ENCODE measurements at places on chromosomes 2 and 18. TPM values are rescaled to one million over a fixed set of nuclear protein-coding genes. Genes with fewer than 3 reads are reported as not detected.

DNA sequence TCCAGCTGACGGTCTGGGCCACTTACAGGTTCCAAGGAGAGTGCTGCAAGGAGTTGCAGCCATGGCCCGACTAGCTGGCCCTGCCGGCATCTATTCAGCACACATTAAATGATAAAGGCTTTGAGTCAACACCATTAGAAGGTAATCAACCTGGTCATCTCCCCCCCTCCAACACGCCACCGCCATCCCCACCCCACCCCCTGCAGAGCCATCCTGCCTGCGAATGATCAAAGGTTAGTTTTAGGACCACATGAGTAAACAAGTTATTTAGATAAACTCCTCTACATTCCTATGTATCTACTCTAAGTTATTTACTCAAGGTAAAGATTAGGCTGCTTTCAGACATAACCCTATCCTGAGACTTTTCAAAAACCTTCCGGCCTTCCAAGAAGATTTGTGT is 349.3 kb upstream of the SLC39A10 start:
- no peaks in the 10 kb centered on the region for H3K36me3 ChIP-seq
- no peak overlapping the region for H3K27ac ChIP-seq
- no peak overlapping the region for H3K4me3 ChIP-seq
- no peaks in the 10 kb centered on the region for H3K27me3 ChIP-seq
- no peaks in the 10 kb centered on the region for H3K4me1 ChIP-seq
- no peak for DNase-seq

GRCh38 chr2:154698296-154698720 is at the start of gene KCNJ3:
Gene KCNJ3 (plus strand): TSS chr2:154698695. CDS start chr2:154698776, 81 bp downstream.
- peak within 1 kb of the TSS; percentile 25 for H3K4me3 ChIP-seq
- peaks cover 11% of the 10 kb centered on the region for H3K4me1 ChIP-seq
- no peak within 1 kb of the TSS for H3K27ac ChIP-seq
- H3K27me3 ChIP-seq = peaks cover 39% of the 10 kb centered on the region
- no peaks in the 10 kb centered on the region for H3K36me3 ChIP-seq
- no peak for DNase-seq

DNA sequence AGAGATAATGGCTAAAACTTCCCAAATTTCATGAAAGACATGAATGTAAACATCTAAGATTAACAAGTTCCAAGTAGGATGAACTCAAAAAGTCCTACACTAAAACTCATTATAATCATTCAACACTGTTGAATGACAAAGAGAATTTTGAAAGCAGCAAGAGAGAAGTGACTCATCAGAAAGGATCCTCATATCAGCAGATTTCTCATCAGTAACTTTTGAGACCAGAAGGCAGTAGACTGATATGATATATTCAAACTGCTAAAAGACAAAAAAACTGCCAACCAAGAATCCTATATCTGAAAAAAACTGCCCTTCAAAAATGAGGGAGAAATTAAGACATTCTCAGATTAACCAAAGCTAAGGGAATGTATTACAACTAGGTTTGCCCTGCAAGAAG is 130.6 kb upstream of the OTX1 start:
- H3K4me3 ChIP-seq = no peak overlapping the region
- no peak for DNase-seq
- H3K4me1 ChIP-seq = no peaks in the 10 kb centered on the region
- no peaks in the 10 kb centered on the region for H3K36me3 ChIP-seq
- H3K27ac ChIP-seq = no peak overlapping the region
- no peaks in the 10 kb centered on the region for H3K27me3 ChIP-seq

- no peak overlapping the region for H3K4me3 ChIP-seq
- H3K27ac ChIP-seq = no peak overlapping the region
- no peaks in the 10 kb centered on the region for H3K36me3 ChIP-seq
- DNase-seq = no peak
Observed at GRCh38 chr2:176768185-176768584, 444.4 kb upstream of the HNRNPA3 start.

RGPD4 gene
- 0.23 TPM for total RNA-seq

GRCh38 chr18:70160073-70160678 is 45.3 kb downstream of the RTTN start:
- H3K4me1 ChIP-seq = no peaks in the 10 kb centered on the region
- no peaks in the 10 kb centered on the region for H3K36me3 ChIP-seq
- no peak for DNase-seq
- H3K27ac ChIP-seq = no peak overlapping the region
- no peak overlapping the region for H3K4me3 ChIP-seq

GRCh38 chr2:16765356-16765755 is 99.7 kb upstream of the CYRIA start:
- H3K27me3 ChIP-seq = no peaks in the 10 kb centered on the region
- no peak overlapping the region for H3K4me3 ChIP-seq
- no peak overlapping the region for H3K27ac ChIP-seq
- no peaks in the 10 kb centered on the region for H3K4me1 ChIP-seq
- H3K36me3 ChIP-seq = no peaks in the 10 kb centered on the region
- no peak for DNase-seq
